Myocyte (in vitro differentiated cells): ENCODE measurements at places on chromosomes 11 and 22. TPM values are rescaled to one million over a fixed set of nuclear protein-coding genes. Genes with fewer than 3 reads are reported as not detected.
A peak's percentile ranks its signal among the peaks of the same experiment; 100 is the strongest.

DNA sequence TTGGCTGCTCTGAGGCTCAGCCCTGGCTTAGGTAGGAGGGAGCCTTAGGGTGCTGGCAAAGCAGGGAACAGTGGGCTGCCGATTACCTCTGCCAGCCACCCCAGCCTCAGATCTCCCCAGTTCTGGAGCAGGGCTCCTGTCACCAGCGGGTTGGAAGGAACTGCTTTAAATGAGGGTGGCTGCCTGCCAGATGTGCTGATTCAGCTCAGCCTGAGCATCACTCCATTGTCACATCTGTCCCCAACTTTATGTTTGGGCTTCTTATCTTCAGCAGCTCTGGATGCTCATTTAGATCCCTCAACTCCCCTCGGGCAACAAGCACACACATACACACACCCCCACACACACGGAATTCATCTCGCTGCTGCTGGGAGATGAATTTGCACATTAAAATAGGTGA, 16.9 kb upstream of the ANKK1 start:
- DNase-seq: no peak

DNA sequence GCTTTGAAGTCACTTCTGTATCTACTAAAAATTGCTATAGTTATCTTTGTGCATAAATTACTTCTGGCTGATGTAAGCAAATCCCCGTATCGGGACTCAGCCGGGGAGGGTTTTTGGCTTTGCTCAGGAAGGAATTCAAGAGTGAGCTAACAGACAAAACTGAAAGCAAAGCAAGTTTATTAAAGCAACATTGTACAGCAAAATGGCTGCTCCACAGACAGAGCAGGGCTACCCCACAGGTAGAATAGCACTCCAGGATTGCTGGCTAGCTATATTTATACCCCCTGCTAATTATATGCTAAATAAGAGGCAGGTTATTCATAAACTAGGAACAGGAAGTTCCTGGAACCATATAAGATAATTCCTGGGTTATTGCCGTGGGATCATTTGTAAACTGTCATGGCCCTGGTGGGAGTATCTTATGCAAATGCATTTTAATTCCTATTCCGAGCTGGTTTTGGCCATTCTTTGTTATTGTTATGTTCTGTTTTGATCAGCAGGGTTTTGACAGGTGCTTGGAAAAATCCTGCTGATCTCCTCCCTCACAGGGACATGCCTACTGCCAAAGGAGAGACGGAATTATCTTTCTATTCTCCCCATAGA, 15.2 kb downstream of the MIF start:
- DNase-seq: peak; percentile 59

MISFA gene
- total RNA-seq: 1.0 and 4.8 TPM in 2 replicates

APLNR gene
- total RNA-seq: 0.05 TPM in 1 of 2 replicates, not detected in the other

DNA sequence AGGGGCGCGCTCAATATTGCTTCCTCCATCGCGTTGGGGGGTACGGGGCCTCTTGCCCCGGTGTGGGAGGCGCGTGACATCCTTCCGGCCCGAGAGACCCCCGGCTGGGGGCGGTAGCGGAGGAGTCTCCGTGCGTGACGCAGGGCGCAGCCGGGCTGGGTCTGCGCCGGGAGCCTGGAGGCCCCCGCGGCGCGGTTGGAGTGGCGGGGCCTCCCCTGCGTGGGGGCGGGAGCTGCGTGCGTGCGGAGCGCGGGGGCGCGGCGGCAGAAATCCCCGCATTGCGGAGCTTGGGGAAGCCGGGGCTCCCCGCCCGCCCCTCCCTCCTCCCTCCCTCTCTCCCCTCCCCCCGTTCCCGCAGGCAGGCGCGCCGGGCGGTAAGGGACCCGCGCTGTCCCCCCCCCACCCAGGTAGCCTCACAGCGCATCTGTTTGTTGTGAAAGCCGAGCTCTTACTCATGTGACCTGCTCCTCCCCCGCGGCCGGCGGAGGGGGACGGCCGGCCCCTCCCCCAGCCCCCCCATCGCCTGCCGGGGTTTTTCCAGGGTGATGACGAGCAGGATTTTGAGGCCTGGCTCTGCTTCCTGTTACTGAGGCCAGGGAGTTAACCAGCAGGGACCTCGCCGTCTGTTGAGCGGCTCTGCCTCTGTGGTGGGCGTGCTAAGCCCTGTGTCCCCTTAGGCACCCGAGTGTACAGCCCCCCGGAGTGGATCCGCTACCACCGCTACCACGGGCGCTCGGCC, 1.6 kb downstream of the PIM3 start:
- DNase-seq: peak; percentile 92

DNA sequence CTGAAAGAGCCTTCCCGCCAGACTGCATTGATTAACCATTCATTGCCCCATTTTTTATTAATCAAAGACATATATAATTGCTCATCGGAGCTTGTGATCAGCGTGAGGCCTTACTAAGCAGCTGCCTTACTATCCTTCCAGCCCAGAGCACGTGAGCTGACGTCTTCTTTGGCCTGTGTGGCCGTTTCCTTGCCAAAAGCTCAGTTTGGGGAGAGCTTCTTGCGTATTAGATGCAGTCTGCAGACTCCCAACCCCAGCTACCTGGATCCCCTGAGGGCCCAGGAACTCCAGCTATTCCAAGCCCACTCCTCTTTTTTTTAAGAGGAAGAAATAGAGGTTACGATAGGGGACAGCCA, 784 bp upstream of the SLC43A3 start:
- peak; percentile 80 for DNase-seq

- DNase-seq: no peak
Observed at GRCh38 chr11:42967653-42968052, 344.1 kb upstream of the API5 start.

- DNase-seq: peak; percentile 75
Observed at GRCh38 chr11:66883016-66883965, 26.4 kb downstream of the LRFN4 start.

DNA sequence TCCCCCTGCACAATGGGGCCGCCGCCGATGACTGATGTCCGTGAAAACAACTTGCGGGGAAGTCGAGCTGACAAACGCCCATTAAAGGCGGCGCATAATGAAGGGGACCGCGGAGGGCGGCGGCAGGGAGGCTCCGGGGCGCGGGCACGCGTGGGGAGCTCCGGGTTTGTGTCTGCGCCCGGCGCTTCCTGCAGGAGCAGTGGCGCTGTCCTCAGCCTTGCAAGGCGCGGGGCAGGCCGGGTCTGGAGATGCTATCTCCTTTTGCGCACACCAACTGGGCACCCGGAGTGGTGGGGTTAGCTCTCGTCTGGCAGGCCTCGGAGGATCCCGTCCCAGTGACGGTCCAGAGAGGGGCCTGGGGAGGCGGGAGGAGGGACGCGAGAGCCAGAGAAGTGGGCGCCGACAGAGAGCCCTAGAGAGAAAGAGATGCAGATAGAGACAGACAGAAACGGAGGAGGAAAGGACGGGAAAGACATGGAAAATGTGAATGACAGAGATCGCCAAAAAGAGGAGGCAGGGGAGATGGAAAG, 390 bp upstream of the FGF3 start:
- no peak for DNase-seq

- DNase-seq: peak; percentile 46
Observed at GRCh38 chr11:132941024-132941646, 591.2 kb downstream of the OPCML start.

KCTD14 gene
- 0.35 and 1.2 TPM in 2 replicates for total RNA-seq

ANGPTL5 gene
- total RNA-seq: not detected in 2 replicates

GRCh38 chr11:78821371-78822306, 247.0 kb upstream of the NARS2 start:
- no peak for DNase-seq

DNA sequence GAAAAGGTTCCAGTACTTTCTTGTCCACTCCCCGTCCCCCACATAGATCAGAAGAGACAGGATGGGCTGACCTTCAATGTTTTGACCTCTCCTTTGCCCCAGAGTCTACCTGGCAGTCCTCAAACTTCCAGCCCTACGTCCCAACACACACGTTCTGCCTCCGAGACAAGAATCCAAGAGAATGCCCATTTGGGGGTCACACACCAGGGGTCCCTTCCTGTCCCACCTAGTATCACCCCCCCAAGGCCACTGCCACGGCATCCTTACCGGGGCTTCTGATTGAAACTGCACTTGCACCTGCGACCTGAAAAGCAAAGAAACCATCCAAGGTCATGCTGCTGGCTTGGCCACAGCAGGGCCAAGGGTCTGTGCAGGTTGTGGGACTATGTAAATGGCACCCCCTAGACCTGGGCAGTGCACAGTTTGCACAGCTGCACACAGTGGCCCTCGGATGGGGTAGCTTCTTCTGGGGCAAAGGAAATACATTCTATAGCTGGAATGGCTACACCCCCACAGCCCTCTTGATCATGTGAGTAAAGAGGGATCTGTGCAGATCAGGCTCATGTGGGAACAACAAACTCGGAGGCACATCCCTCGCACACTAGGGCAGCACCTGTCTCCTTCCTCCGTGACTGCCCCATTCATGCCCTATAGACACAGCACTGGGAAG, 16.5 kb upstream of the FXYD2 start:
- DNase-seq: no peak

- peak; percentile 25 for DNase-seq
Observed at GRCh38 chr22:22348127-22348814, 103.7 kb downstream of the VPREB1 start.

GRCh38 chr11:22079133-22079872, 113.6 kb upstream of the ANO5 start:
- peak; percentile 71 for DNase-seq

- no peak for DNase-seq
Observed at GRCh38 chr11:67680696-67681470, 6.5 kb upstream of the ALDH3B2 start.

CDON gene
- total RNA-seq: 73.4 and 147 TPM in 2 replicates

FAM111B gene
- total RNA-seq: 0.05 and 1.7 TPM in 2 replicates

MRGPRX3 gene
- not detected in 2 replicates for total RNA-seq

SORL1 gene
- 0.21 and 0.29 TPM in 2 replicates for total RNA-seq

DNA sequence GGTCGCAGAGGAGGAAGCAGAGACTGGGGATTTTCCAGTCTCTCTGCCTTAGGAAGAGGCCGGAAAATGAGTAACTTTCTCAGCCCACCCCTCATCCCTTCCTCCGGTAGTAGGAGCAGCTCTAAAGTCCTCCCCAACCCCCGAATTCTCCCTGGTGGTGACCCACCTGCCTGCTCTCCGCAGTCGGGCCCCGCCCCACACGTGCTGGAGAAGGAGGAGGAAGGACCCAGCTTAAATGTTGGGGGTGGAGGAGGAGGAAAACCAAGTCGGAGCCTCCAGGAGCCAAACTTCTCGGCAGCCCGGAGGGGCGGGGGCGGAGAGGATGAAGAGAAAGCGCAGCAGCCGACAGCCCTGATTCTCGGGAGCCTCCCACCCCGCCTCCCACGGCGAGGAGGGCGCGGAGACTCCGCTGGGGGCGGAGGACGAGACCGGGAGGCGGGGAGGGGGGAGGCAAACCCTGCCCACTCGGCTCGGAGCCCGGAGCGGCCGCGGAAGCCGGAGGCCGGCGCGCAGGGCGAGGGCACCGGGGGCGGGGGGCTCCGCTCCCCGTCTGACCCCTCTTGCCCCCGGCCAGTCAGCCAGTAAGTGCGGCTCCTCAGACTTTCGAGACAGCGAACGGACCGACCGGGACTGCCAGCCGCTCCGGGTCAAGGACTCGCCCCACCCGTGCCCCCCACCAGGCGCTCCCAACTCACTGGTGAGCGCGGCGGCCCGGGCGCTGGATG, at the start of gene TPBGL:
TSS of gene TPBGL (plus strand) at position 464 of the 725 bp plus-strand sequence. CDS start 276 bp downstream, outside the sequence.
- no peak for DNase-seq

SAA2 gene
- not detected in 2 replicates for total RNA-seq

DNA sequence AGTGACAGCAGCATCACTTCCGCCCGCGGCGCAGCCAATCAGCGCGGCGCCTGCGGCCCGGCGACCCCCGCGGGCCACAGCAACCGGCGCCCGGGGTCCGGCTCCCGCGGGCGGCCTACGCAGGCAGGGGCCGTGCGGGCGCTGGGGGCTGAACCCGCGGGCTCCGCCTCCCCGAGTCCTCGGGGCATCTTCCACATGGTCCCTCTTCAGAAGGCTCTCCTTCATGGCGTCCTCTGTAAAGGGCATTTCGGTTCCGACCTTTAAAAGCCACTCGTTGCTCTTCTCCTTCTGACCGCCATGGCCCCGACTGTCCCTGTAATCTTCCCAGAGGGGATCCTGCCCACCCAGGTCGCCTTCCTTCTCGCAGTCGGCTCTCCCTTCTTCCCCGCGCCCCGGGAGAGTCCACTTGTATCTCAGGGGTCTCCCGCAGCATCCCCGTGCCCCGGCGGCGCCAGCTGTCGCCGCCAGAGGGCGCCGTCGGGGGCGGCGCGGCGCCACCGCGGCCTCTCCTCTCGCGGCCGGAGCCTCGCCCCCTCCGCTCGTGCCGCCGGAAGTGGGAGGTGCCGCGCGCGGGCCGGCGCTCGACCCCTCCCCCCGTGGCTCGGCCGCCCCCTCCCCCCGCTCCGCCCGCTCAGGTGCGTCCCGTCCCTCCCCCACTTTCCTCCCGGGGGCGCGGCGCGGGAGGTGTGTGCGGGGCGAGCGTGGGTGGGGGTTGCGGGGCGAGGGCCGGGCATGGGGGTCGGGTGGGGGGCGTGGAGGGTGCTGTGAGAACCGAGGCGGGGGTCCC, at the start of gene RNF214:
TSS of gene RNF214 (plus strand) at position 580 of the 787 bp plus-strand sequence. CDS start 1,602 bp downstream, outside the sequence.
- peak; percentile 81 for DNase-seq

GRCh38 chr11:112963368-112963955, 2.2 kb downstream of the NCAM1 start:
- peak; percentile 46 for DNase-seq

DNA sequence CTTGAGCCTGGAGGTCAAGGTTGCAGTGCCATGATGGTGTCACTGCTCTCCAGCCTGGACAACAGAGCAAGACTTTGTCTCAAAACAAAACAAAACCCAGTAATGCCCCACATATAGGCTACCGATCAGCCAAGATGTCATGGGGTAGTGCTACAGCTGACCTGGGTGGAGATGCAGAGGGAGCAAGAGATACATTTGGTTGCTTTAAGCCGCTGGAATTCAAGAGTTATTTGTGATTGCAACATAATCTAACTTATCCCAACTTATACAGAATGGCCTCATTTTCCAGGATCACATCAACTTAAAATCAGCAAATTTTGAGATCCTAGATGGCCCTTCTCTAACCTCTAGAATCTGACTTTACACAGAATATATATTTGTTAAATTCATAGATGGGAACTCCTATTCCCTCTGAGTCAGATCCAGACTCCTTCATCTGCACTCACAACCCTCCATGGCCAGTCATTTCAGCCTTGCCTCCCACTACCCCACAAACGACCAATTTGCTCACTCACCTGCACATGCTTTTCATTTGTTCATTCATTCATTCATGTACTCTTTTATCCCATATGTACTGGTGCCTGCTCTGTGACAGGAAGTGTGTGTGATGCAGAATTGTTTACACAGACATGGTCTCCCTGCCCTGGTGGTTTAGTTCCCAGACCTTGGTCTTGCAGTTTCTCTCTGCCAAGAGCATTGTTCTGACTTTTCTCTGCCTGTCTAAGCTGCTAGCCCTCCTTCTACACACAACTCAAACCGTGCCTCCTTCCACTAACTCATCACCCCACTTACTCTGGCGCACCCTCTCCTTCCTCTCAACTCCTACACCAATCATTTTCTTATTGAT, 24.1 kb upstream of the APLNR start:
- no peak for DNase-seq

- no peak for DNase-seq
Observed at GRCh38 chr11:69356703-69357457, 62.9 kb downstream of the MYEOV start.

BDNF gene
- total RNA-seq: 2.8 and 4.5 TPM in 2 replicates

APOL4 gene
- total RNA-seq: 5.1 and 9.2 TPM in 2 replicates
